ENCODE measurements at places on chromosomes 13 and 19.

DNA sequence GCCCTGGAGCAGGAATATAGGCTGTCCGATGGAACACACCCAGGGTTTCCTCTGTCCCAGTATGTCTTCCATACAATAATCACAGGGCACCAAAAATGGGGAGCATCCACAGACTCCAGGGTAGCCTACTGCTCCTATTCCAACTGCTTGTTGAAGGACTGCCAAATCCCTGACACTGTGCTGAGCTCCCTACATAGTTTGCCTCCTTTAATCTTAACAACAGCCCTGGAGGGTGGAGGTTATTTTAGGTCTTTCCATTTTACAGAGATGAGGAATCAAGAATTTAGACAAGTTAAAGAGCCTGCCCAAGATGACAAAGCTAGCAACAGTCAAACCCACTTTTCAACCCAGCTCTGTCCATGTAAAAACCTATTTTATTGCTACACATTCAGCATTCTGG, 790.4 kb downstream of the DIAPH3 start:
- no peak for DNase-seq

DNA sequence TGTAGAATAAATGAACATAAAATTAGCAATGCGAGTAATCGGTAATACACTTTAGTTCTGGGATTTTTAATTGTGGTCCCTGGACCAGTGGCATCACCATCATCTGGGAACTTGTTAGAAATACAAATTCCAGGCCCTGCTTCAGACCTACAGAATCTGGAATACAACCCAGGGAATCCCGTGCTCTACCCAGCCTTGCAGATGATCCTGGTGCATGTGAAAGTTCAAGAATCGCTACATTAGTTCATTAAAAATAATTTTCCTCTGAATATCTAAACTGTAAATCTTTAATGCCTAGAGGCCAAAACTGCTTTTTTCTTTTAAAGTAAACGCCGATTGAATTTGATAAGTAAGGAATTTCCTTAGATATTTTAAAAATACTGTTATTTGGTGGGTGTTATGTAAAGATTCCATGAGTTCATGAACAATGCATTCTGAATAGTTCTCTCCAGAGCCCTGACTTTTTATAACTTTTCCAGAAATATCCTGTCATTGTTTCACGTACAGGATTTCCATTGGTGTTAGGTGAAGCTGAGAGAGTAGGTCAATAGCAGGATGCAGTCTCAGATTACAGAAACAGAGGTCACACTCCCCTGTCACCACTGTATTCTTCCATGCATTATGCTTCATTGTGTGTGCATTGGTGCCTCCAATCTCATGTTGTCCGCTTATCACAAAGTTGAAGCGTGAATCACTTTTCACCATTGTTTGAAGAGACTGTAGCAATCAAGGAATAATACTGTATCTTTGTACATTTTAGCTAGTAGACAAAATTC, 596.5 kb upstream of the KLF12 start:
- no peak for DNase-seq

- no peak for DNase-seq
Observed at GRCh38 chr19:16535381-16535780, 6.9 kb downstream of the CHERP start.

DNA sequence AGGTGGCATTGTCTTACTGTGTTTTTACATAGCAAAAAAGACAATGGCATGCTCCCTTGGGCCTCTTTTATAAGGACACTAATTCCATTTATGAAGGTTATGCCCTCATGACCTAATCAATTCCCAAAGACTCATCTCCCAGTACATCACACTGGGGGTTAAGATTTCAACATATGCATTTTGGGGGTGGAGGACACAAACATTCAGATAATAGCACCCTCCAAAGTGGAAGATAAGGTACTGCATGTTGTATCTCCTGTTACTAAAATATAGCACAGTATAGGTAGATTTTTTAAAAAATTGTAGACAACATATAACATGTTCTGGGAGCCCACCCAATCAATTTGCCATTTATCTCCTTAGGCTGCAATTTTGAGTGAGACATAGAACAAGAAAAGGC, 221.2 kb downstream of the LIG4 start:
- DNase-seq: no peak

GRCh38 chr19:49861107-49861506, 6.3 kb downstream of the PNKP start:
- no peak for DNase-seq

GRCh38 chr13:30744056-30744680, 8.8 kb downstream of the ALOX5AP start:
- peak; percentile 75 for DNase-seq
